ENCODE measurements at places on chromosomes 2 and 18.

GRCh38 chr2:7878786-7879482 lies 802.9 kb upstream of the ID2 start:
- DNase-seq: no peak

DNA sequence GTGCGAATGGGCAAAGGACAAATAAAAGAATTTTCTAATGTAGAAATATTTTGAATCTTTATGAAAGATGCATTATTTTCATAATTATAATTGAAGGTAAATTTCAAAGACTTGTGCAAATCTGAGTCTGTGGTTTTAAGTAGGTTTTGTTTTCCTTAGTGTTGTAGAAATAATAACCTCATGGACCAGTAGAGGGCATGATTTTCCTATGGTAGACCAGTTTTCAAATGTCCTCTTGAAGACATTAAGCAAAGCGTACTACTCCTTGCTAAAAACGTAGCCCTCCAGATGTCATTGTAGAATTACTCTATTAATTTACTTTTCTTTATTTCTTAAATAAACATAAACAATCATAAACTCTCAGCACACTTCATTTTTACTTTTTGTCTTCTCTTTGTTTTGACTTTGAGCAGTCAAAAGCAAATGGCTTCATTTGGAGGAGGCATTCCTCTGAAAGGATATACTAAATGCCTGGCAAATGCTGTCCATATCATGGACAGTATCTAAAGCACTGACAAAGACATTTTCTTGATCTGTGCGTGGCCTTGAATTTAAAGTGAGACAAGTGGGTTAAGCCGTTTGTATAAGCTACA lies 85.8 kb upstream of the FAM237A start:
- peak; percentile 53 for DNase-seq

GRCh38 chr2:69010437-69011194 lies 2.4 kb upstream of the ANTXR1 start:
- DNase-seq: no peak

- DNase-seq: no peak
Observed at GRCh38 chr2:23669413-23670244, 257.3 kb downstream of the ATAD2B start.

- no peak for DNase-seq
Observed at GRCh38 chr2:143475041-143475776, 346.0 kb downstream of the ARHGAP15 start.

DNA sequence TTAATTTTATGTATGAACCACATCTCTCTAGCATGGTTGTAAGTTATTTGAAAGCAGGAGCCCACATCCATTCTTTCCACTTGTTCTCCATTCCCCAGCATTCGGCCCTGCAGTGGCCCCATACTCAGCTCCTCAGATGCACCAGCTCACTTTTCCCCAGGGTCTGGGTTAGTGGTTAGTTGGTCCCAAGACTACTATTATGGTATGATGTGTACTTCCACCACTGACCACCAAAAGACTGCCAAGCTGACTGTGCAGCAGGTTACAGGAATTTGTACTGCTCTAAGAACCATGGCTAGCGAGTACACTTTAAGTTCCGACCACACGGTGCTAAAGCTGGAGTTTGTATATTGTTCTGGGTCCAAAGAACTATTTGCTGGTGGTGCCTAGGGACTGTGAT lies 413.6 kb upstream of the TCF4 start:
- DNase-seq: no peak

DNA sequence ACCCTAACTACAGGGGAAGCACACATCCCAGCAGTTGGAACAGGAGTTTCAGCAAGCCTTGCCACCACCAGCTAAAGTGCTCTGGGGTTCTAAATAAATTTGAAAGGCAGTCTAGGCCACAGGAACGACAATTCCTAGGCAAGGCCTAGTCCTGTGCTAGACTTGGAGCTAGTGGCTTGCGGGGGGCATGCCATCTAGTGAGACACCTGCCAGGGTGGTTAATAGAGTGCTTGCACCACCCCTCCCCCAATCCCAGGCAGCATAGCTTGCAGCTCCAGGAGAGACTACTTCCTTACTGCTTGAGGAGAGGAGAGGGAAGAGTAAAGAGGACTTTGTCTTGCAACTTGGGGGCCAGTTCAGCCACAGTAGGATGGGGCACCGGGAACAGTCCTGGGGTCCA lies 101.8 kb downstream of the SLC39A10 start:
- no peak for DNase-seq

- DNase-seq: peak; percentile 97
Observed at GRCh38 chr2:3282056-3282998, 95.3 kb downstream of the EIPR1 start.

- DNase-seq: no peak
Observed at GRCh38 chr2:103364177-103364576, 602.3 kb downstream of the TMEM182 start.

DNA sequence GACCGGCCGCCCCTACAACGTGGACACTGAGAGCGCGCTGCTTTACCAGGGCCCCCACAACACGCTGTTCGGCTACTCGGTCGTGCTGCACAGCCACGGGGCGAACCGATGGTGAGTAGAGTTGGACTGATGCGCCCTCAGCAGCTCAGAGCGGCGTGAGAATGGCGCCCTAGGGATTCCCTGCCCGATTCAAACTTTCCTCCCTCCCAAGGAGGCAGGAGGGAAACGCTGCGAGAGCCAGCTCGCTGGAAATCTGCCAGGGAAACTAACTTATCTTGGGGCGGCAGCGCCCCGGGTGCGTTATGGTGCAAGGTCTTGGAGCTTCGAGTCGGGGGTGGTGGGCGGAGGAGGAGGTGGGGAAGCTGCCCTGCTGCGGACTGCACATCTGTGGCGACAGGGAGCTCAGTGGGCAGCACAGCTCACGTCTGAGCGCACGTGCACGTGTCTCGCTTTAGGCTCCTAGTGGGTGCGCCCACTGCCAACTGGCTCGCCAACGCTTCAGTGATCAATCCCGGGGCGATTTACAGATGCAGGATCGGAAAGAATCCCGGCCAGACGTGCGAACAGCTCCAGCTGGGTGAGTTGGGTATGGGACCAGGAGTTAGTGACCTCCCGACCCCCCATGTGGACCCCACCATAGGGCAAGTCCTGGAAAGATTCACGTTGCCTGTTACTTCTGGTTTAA lies 697 bp downstream of the ITGA4 start:
- DNase-seq: peak; percentile 39

DNA sequence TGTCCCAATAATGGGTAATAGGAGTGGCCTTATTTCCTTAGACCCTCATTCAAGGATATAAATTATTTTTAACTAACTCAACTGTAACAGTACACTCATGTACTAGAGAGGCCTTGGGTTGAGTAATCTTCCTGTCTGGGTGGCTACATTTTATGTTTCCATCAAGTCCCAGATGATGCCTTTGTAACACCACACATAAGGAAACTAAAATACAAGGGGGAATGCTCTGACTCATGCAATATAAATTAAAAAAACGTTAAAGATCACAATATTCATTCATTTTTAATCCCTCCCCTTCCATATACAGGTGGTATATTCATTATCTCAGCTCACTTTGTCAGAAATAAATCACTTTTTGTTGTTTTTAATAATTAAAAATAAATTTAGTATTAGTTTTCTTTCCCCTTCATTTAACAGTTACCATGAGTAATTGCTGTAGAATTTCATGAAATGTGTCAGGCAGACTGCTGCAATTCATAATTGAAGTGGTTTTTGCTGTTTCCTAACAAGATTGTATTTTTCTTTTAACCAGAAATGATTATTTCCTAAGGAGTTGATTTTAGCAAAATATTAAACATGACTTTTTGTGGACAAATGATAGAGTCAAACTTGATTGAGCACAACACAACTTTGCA lies 1403.6 kb downstream of the SUCLG1 start:
- peak; percentile 69 for DNase-seq

DNA sequence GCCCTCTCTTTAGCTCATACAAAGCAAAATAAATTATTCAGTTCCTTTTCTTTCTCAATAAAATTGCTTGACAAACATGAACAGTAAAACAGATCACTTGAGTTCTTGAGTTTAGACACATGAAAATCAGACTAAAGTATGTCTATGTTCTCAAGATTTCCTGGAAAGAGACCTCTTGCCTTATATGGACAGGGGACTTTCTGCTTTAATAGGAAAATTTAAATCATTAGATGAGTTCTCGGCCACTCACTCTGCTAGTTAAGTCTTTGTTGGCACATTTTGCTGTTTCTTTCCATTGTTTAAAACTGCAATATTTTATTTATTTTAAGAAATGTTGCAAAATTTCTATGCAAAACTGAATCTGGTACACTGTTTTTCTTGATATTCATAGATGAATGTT lies 207.8 kb downstream of the RND3 start:
- no peak for DNase-seq

DNA sequence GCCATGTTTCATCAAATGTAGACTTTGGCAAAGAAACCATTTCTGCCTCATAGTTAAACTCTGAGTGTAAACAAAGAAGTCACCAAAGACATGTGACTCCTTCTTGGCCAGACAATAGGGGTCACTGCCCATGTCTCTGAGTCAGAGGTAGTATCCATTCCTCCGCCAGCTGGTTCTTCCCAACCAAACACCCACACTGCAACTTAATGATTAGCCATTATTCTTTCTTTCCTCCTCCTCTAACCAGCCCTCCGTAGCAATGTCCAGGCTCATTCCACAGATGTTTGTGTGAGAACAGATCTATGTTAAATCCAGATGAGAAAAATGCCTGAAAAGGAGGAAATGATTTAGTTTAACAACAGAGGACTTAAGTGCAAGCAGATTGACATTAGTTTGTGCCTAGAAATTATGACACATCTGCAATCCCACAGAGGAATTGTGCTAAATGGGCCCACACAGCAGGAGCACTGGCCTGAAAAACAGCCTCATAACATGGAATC lies 127.9 kb upstream of the SH3BP4 start:
- DNase-seq: peak; percentile 97

- DNase-seq: peak; percentile 50
Observed at GRCh38 chr2:175309799-175310198, 128.3 kb upstream of the ATP5MC3 start.

DNA sequence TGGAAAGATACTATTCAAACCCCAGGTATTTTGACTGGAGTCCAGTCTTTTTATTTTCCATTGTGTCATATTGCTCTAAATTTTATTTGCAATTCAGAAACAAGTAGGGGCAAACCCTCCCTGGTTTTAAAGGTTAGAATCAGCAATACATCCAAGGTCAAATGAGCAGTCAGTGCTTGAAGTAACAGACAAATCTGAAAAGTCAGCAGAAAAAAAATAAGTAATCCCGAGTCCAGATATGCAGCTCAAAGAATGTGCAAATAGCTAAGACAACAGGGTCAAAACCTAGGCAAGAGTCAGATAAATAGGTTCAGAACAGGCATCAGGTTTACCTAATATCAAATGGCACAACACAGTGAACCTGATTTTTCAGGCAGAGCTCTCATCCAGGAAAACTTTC lies 367.0 kb downstream of the STK39 start:
- DNase-seq: no peak

DNA sequence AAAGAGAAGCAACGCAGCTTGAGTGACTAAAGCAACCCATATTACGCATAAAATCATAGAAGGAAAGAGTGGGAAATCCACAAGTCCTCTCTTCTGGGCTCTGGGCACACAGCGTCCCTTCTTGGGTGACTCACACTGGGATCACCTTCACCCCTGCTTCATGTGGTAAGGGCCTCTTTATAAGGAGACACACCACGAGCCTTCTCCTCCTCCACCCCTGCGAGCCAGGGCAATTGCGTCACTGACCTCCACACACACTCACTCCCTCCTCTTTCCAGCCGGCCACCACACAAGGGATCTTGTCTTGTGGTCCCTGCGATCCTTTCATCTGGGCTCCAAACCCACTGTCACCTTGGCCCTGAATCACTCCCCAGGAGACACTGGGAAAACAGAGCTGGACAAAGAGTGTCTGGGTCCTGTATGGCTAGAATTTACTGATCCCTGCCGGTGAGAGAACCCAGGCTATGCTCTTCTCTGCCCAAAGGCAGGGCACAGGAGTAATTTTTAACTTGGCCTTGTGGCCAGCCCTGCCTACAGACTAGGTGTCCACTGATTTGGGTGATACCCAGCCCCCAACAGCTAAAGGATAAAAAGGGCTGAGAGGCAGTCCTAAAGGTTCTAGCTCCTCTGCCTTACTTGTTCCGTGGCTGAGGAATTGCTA lies 35.3 kb downstream of the NHEJ1 start:
- peak; percentile 91 for DNase-seq

DNA sequence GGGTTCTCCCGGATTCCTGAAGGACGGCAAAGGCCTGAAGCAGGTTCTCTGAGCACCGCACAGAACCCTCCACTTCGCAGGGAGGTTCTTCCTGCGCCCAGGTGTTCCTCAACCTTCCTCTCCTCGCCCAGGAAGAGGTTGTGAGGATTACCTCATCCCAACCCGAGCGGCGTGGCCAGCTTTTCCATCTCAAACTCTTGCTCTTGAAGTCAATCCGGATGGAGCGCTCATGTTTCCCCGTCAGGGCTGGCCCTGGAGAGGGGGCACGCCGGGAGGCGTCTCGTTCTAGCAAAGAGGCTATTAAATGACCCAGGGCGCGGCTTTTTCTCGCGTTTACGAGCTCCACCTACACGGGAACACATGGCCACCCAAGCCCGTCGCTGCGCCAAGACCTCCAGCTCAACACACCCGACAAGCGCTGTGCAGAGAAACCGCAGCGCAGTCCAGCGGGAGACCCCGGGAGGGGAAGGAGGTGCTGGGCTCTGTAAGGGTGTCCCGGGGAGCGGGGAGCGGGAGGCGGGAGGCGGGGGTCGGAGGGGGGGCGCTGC lies 540 bp upstream of the RAB10 start:
- DNase-seq: peak; percentile 86

DNA sequence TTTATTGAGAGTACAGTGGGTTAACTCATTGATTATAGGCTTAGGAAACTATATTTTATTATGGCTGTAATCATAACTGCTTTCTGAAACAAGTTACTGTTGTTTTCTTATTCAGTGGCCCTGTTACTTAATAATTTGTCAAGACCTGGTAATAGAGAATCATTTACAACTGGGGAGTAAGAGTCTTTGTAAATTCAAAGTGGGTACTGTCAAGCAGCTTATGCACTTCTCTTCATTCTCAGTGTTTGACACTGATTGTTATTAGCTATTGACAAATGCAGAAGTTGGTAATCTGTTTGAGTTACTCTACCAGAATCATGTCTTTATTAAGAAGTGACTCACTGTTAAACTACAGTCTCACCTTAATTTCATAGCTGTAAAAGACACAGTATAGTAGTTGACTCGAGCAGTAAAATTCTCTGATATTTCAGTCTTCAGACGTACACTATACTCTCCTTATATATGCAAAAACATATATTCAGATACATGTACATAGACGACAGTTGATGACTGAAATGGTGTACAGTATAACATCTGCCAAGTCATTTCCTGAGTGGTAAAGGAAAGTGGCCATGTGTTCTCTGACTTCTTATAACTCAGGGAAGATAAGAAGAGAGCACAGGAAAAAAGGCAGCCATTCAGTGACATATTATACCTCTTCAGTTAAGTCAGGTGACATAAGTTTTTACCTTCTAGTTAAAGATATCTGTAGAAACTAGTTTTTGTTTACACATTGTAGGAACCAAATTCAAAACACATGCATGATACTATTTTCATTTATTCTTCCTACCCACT lies 36.0 kb upstream of the TTC27 start:
- no peak for DNase-seq

GRCh38 chr2:95359031-95359430 lies 43.5 kb upstream of the FAHD2A start:
- peak; percentile 16 for DNase-seq
